ENCODE measurements at places on chromosomes 2 and 18.

GRCh38 chr2:126899616-126900185 is 1.0 kb downstream of the TEX51 start:
- peak; percentile 2 for DNase-seq

DNA sequence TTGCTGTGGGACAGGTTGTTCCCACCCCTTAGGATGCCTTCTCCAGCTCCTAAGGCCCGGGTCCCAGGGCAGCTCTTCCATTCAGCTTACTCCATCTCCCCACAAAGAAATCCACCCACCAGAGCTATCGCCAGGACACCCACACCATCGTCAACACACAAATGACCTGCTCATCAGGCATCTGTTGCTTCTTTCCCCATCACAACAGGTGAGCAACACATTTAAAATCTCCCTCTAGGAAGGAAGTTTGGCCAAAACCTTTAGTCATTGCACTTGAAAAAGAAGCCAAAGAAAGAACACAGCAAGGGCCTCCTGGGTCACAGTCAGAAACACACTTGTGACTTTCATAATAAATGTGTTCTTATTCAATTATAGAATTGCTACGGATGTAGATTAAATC is 289.0 kb downstream of the PIEZO2 start:
- no peak for DNase-seq

DNA sequence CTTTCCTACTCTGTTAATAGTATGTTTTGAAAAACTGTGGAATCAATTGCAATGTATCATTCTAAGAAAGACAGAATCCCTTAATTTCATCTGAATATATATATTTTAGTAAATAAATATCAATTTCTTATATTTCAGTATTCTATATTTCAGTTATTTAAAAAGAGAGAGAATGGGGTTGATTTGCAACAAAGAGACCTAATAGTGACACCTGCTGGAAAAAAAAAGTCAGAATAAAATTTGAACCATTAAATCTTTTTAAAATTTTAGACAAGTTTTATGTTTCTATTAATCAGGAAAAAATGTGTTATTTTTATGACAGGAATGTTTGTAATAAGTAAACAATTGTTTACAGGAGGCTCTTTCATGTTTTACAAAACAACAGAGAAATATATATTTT is 20.7 kb upstream of the CCNT2 start:
- no peak for DNase-seq

GRCh38 chr2:151043484-151043883 is 218.2 kb downstream of the RBM43 start:
- no peak for DNase-seq

DNA sequence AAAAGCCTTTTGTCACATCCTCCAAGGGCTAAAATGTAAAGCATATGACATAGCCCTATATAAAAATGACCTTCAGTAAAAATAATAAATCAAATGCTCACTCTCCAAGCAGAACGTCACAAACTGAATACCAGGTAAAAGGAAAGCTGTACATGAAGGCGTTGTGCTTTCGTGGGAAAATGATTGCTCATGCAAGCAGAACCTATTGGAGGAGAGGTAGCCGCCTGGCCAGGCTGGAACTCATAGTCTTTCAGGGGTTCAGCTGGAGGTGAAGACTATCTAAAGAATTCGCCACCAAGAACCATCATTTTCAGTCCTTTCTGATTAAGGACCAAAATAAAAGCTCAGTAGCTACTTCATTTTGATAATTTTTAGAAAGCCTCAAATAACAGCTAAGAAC is 44.7 kb downstream of the ANKRD44 start:
- no peak for DNase-seq

GRCh38 chr18:39624961-39625360 is 2059.4 kb upstream of the CELF4 start:
- no peak for DNase-seq

DNA sequence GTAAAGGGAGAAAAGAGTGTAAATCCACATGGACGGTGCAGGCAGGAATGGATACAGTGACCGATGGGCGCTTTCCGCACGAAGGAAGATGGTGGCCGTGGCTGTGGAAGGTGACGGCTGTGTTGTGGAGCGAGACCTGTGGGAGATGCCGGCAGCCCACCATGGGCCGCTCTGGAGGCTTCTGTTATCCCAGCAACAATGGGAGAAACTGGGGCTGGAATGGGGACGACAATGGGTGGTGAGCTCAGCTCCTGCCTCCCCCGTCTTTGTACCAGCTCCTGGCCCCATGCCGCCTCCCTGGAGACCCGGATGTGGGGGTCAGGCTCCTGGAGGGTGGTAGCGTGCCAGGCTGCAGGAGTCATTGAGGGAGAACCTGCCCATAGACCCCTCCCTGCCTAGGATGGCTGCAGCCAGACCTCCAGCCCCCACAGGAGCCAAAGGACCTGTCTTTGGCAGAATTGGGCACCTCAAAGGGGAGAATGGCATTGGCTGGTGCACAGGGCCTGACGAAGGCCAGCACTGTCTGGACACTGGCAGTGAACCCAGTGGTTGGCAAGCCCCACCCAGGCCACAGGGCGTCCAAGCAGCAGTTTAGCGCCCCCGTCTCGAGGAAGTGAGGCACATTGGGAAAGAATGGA is 72.6 kb downstream of the SLC66A2 start:
- DNase-seq = no peak

DNA sequence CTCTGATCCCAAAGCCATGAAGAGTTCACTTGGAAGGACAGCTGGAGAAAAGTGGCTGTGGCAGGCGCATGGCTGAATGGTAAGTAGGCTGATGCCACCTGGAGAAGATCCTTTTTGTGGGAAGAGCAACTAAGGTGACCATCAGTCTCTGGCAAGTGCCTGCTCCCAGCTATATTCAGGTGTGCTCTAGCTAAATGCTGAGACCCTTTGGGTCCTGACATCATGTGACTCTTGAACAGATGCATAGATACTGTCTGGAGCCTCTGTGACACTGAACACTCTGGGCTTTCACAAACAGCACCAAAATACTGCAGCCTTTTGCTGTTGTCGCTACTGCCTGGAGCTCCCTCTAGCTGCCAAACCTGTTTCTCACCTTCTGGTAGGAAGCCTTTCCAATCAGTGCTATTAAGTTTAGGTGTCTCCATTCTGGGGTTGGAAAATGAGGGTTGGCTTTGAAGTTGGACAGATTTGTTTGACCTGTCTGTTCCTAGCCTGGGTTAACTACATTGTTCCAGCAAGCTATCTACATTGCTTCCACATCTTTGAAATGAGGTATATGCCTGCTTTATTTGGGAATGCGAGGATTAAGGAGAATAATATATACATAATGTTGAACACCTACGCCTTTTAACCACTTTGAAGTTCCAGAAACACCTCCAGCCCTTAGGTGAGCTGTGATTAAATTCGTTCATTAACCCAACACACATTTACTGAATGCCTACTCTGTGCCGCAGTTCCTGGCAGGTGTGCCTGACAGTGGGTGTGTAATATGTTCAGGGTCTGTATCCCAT is 3.1 kb downstream of the EGR4 start:
- no peak for DNase-seq

- no peak for DNase-seq
Measured at GRCh38 chr2:103003750-103004260, 242.0 kb downstream of the TMEM182 start.

DNA sequence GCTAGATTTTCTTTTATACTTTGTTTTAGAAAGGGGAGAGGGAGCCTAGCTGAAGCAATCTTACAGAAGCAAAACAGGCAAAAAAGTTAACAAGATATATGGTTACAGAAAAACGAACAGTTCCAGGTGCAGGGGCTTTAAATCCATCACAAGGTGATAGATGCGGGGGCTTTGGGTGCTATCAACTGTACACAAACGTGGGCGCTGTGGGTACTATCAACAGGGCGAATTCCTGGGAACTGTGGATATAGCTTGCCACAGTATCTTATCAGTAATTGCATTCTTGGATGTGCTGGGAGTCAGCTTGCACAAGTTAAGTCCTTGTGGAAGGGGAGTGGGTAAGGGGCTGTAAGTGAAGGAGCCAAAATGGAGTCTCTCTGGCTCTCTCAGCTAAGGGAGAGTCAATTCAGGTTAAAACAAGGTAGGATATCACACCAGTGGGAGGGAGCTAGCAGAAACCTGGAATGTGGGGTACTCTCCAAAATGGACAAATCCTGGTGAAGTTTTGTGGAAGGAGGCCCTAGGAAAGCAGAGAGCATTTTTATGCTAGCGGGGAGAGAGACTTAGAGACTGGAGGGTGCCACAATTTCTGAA is 325.8 kb upstream of the SPHKAP start:
- no peak for DNase-seq

- DNase-seq = no peak
Measured at GRCh38 chr18:44792456-44793061, 111.9 kb downstream of the SETBP1 start.

- no peak for DNase-seq
Measured at GRCh38 chr2:148273158-148273691, 252.3 kb downstream of the MBD5 start.

GRCh38 chr2:200028998-200029397 is 73.6 kb downstream of the MAIP1 start:
- DNase-seq = no peak

- no peak for DNase-seq
Measured at GRCh38 chr18:59917422-59917821, 17.6 kb downstream of the PMAIP1 start.

- peak; percentile 95 for DNase-seq
Measured at GRCh38 chr2:38409156-38410102, 32.4 kb upstream of the ATL2 start.

GRCh38 chr18:59451963-59452362 is 92.9 kb upstream of the LMAN1 start:
- no peak for DNase-seq

DNA sequence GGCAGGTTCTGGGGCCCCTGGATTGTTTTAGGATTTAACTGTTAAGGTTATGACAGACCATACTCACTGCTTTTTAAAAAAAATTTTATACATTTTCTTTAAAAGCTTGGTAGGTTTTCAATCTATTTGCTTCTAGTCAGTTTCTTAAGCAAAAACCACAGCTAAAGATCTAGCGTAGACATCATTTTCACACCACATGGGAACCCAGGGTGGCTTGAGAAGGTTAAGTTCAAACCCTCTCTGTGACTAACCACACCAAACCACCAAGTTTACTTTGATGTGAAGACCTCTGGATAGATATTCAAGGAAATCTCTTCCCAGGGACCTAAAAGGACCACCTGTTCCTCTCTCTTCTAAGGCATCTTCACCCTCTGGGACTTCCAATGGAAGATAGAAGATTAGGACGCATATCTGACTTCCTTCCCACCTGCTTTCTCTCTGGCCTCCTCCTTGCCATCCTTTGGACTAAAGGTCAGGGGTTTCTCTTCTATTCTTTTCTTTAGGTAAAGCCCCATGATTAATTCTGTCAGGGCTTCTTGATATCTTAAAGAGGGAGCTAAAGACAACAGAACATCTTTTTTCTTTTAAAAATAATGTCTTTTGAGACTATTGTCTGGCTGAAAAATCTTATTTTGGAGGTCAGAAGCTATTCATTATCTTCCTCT is 32.3 kb downstream of the FOSL2 start:
- DNase-seq = no peak

DNA sequence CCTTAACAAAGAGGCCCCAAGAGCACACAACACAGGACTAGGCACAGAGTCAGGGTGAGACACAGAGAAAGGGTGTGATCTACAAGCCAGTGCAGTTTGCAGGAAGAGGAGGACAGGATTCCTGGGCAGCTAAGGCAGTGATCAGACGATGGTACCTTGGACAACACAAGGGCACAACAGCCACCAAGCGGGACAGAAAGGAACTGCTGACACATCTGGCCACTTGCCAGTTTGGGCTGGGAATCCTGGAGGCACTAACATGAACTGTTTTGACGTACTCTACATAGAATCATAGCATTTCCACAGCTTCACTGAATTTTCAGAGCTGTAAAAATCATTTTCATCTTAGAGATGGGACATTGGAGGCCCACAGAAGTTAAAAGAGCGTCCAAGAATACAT is 221.5 kb upstream of the SLC35G4 start:
- DNase-seq = no peak

DNA sequence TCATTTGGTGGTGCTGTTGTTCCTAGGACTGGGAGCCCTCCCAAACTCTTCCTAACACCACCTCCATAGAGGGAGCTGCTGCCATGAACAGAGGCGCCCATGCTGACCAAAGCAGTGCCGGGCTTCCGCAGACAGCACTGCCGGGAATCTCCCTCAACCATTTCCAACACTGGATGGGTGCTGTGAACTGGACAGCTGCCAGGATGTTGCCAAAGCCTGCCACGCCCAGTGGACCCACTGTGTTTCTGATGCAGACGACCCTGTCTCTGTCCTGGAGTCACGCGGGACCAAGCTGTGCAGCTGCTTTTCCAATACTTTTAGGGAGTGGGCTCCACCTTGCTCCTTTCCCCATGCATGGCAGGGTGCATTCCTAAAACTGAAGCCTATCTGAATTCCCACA is 16.9 kb upstream of the GNAL start:
- DNase-seq = no peak

DNA sequence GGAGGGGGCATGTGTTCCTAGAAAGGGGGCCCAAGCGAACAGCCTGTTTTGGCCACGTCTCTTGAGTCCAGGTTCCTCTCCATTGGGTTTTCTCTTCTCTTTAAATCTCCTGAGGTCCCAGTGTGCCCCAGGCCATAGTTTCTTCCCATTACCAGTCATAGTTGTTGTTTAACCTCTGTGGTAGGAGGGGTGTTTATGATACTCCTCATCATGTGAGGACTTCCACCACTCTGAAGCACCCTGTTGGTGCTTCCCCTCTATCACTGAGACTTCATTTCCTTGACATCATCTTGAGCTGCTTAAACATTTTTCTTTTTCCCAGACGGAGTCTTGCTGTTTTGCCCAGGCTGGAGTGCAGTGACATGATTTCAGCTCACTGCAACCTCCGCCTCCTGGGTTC is 45.9 kb downstream of the WIPF1 start:
- no peak for DNase-seq

GRCh38 chr2:56687169-56687568 is 503.4 kb downstream of the CCDC85A start:
- no peak for DNase-seq

DNA sequence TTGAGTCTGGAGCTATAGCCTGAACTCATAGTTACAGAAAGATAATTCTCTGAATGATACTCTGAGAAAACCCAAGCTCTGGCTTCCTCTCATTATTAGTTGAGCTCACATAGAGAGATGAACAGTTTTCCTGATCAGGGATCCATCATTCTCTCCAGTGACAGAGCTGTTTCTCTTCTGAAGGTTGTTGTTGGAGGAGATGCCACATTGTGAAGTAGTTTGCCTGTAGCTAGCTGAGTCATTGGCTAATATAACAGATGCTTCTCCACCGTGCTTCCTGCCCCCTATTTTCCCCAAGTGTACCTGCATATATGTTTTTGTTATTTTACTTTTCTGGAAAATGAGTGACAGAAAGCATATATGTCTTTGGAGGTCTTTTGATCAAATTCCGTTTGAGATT is 64.6 kb downstream of the OSBPL6 start:
- DNase-seq = no peak

DNA sequence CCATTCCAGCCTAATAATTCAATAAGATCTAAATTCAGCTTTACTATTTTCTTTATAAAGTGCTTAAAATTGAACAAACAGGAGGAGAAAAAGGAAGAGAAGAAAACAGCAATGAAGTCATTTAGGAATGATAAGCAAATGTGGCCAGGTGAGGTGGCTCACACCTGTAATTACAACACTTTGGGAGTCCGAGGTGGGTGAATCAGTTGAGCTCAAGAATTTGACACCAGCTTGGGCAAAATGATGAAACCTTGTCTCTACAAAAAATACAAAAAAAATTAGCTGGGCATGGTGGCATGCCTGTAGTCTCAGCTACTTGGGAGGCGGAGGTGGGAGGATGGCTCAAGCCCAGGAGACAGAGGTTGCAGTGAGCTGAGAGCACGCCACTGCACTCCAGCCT is 129.0 kb downstream of the CAMKMT start:
- no peak for DNase-seq

GRCh38 chr2:48482313-48482712 is 47.6 kb upstream of the STON1 start:
- DNase-seq = no peak
